ENCODE measurements at places on chromosomes 16 and 17.

GRCh38 chr16:49622084-49622390, 233.9 kb downstream of the ZNF423 start:
- DNase-seq, result no peak

GRCh38 chr17:76585033-76585648, 519 bp downstream of the ST6GALNAC2 start:
- no peak for DNase-seq

- DNase-seq, result no peak
Observed at GRCh38 chr16:19094542-19095365, 19.0 kb upstream of the ITPRIPL2 start.

- DNase-seq, result no peak
Observed at GRCh38 chr17:35764123-35764991, 3.7 kb downstream of the C17orf50 start.

DNA sequence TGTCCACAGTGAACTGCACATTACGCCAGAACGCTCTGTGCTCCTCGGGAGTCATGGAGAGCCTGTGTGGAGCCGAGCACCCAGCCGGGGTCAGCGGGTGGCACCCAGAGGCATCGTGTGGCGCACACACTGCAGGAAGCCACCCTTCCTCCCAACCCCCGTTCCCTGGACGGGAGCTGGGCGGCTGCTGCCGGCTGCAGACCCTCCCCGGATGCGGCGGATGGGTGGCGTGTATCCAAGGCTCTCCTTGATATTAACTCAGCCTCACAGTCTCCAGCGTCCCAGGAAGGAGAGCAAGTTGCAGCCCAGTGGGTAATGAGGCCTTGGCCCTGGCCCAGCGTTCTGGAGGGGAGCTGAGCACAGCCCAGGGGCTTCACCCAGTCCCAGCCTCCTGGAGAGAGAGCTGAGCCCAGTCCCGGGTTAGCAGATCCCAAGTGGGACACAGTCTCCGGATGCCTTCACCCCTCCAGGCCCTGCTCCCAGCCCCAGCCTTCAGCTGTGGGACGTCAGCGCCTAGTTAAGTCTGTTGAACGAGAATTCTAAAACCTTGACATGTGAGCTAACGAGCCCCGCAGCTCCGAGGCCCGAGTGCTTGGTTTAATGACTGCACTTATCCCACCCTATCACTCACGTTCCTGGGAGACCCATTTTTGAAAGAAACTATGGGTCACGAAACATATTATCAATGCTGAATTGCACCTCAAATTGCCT, 86.6 kb downstream of the TBC1D16 start:
- no peak for DNase-seq

DNA sequence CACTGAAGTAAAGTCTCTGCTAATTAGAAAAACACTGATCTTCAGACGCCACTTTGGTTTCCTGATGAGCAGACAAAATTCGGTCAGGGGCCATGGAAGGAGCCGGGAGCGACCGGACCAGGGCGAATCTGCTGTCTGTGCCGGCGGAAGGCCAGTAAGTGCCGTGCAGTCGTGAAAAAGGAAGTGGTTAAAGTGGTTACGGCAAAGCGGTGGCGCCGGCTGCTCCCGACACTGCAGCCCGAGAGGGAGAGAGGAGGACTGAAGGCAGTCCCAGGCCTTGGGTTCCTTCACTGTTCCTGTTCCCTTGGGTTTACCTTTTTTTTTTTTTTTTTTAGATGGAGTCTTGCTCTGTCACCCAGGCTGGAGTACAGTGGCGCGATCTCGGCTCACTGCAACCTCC, 17.3 kb upstream of the HEXD start:
- no peak for DNase-seq

- no peak for DNase-seq
Observed at GRCh38 chr17:8104911-8105310, 13.4 kb downstream of the ALOXE3 start.

- no peak for DNase-seq
Observed at GRCh38 chr16:12898551-12898950, 2.8 kb upstream of the SHISA9 start.

DNA sequence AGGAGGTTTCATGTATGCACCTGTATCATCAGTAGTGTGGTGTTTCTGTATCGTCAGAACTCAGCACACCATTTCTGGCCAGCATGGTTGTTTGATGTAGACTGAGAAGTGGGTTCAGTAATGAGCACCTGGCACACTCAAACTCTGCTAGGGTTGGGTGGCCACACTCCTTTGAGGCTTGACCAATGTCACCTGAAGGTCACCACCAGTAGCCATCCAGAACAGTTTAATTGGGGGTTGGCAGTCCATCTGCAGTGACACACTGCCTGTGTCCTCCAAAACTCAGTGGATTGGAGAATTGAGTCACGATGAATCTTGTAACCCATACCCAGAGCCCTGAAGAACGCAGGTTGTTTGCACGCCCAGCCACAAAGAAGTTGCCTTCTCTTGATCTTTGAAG, 86.8 kb upstream of the HSBP1 start:
- DNase-seq, result no peak

- no peak for DNase-seq
Observed at GRCh38 chr16:74896389-74897370, 88.2 kb downstream of the WDR59 start.

- DNase-seq, result no peak
Observed at GRCh38 chr16:872436-873242, 72.1 kb upstream of the GNG13 start.

- DNase-seq, result no peak
Observed at GRCh38 chr17:53680745-53681144, 142.0 kb upstream of the KIF2B start.

DNA sequence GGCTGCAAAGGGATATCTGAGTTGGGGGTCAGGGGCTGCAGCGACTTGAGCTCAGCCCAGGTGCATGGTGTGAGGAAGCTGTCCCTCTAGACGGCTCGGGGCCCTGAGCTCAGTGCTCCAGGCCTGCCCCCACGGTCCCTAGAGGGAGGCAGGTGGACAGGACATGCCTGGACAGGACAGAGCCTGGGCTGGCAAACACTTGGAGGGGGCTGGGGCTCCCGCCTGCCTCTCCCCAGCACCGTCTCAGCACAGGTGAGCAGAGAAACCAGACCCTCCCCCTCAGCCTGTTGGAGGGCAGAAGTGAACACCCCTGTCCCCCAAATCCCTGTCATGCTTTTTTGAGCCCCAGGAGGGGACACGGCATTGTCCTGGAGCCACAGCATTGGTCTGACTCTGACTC, 11.4 kb upstream of the SLC38A10 start:
- no peak for DNase-seq

DNA sequence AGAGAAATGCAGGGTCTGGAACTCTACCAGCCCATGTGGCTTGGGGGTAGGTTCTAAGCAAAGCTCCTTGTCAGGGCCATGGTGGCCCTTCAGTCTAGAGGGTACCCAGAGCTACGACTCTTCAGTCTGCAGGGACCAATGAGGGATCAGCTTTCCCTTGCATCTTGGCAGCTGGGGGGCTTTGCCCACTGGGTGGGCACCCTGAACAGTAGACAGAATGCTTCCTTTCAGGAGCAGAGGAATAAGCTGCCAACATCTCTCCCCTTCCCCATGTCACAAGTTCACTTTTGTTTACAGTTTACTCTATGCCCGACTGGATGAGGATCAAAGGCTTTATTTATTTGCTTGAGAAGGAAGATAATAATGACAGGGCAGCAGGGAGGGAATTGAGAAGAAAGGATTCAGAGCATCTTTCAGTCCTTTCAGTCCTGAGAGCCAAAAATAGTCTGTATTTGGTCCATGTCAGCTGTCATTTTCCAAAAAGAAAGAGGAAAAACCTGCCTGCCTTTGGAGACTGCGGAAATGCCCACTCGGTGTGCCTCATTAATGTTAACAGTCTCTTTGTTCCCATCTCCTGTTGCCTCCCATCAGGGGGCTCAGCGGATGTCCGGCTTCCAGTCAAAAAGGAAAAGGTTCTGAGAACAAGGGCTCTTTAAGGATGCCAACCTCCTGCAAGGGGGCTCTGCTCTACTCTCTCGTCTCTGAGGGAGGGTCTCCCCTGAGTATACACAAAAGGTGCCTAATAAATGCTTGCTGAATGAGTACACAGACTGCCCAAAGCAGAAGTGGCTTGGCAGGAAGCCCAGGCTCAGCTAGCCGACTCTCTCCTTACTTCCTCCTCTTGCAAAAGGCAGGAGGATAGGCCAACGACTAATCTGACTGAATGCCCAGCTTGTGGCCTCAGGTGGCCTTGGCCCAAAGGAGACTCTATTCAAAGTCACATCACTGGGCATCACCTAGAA, 17.1 kb downstream of the TRAF4 start:
- no peak for DNase-seq

DNA sequence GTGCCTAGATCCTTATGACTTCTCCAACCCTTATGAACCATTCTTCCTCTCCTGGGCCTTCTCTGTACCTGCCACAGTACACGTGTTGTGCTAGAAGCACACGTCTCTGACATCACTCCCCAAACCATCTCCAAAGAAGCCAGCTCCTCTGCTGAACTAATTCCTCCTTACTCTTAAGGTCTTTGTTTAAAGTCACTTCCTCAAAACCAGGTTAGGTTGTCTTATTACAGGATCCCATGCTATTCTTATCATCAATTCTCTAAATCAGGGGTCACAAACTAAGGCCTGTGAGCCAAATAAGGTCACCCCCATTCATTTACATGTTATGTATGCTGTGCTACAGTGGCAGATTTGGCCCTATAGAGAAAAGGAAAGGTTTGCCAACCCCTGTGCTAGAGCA, 4.0 kb downstream of the SUPT6H start:
- DNase-seq, result no peak

- DNase-seq, result no peak
Observed at GRCh38 chr17:50396261-50397110, 837 bp downstream of the LRRC59 start.

DNA sequence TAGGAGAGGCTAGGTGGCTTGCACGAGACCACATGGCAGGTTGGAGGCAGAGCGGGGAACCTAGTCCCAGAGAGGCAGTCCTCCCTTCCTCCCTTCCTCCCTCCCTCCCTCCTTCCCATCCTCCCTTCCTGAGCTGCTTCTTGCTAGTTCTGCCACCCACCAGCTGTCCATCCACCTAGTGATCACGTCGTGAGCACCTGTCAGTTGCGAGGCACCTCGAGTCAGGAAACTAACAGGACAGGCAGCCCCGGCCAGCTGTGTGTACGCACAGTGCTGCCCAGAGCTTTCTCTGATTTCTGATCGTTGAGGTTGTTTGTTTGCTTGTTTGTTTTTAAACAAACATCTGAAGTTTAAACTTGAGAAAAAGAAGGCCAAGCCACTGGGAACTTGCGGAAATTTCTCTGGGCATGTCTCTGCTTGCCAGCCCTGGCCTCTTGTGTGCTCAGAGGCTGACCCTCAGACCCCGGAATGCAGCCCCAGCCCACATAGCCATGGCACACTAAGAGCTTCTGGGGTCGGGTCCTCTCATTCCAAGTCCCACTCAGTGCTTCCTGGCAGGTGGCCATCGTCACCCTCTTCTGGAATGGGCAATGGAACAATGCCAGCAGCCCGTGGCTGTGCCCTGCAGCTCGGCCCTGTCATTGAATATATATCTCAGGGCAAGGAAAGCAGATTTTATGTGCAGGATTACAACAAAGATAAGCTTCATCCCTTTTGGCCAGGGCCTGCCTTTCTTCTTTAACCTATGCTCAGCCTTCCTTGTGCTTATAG, 174.0 kb downstream of the KATNIP start:
- DNase-seq, result no peak

- no peak for DNase-seq
Observed at GRCh38 chr16:71311553-71312158, 22.5 kb upstream of the CMTR2 start.

- no peak for DNase-seq
Observed at GRCh38 chr16:86325360-86325759, 185.0 kb upstream of the FOXF1 start.

- DNase-seq, result no peak
Observed at GRCh38 chr16:17939122-17939536, 397.4 kb downstream of the NPIPA8 start.
